DMS153 (cell line): ENCODE measurements at places on chromosomes 5 and 9.

GRCh38 chr5:6602441-6602840 is 30.4 kb downstream of the NSUN2 start:
- no peak for DNase-seq

- DNase-seq, result no peak
Observed at GRCh38 chr5:112576298-112576925, 157.3 kb upstream of the EPB41L4A start.

GRCh38 chr5:102277144-102277543 is 18.9 kb downstream of the SLCO4C1 start:
- DNase-seq, result no peak

- no peak for DNase-seq
Observed at GRCh38 chr5:157343842-157344790, 78.2 kb downstream of the CYFIP2 start.

DNA sequence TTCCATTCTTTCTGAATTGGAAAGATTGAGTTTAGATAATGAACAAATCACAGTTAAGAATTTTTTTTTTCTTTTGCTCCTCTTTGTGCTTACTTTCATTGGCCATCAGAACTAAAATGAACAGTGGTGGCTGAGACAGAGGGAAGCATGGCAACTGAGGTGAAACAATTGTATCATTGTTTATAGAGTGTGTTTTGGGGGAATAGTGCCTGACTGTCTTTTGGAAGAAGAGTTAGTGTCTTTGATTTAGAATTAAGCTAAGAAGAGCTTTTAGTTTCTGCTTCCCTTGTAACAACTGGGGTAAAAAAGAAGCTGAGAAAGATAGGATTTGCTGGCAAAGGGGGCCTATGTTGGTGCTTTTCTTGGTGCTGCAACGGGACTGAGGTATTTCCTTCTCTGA is 24.0 kb downstream of the HSD17B4 start:
- DNase-seq, result no peak

DNA sequence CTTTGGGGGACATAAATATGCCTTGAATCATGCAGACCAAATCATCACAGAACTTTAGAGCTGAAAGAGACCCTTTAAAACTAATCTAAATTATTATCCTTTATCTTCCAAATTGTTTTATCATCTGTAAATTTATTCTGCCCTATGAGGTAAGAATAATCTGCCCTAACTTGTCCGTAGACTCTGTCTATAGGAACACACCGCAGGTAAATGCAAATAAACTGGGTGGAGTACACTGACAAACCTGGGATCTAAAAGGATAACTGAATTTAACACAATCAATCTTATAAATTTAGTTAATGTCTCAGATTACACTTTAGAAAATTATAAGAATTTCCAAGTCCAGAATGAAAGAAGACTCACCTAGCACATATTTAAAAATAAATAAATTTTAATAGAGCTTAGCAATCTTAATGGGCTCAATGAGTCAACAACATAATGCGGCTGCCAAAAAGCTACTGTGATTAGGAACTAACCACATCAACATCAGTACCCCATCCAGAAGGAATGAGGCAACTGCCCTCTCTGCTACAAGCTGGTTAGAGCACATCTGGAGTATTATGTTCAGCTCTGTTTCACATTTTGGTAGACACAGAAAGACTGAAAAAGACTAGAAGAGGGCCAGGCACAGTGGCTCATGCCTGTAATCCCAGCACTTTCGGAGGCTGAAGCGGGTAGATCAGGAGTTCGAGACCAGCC is 5.6 kb downstream of the MEGF9 start:
- DNase-seq, result no peak

DNA sequence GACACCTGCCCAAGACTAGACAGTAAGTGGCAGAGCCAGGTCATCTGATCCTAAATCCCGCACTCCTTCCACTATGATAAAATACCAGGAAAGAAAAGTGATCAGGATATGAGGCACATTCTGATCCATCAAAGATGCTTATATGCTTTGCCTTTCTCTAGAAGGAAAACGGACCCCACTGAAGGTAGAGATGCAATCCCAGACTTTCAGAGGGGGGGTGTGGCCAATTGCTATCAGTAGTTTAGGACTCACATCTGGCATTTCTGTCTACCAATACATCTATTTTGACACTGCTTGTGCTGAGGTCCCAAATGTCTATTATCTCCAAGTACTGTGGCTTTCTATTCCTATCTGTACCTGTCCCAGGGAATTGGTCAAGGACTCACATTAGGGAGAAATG is 1.7 kb downstream of the TRIM52 start:
- no peak for DNase-seq

DNA sequence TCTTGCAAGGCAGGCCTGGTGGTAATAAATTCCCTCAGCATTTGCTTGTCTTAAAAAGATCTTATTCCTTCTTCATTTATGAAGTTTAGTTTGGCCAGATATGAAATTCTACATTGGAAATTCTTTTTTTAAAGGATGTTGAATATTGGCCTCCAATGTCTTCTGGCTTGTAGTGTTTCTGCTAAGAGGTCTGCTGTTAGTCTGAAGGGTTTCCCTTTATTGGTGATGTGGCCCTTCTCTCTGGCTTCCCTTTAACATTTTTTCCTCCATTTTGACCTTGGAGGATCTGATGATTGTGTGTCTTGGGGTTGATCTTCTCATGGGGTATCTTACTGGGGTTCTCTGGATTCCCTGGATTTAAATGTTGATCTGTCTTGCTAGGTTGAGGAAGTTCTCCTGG is 33.5 kb upstream of the PRR16 start:
- DNase-seq, result no peak

DNA sequence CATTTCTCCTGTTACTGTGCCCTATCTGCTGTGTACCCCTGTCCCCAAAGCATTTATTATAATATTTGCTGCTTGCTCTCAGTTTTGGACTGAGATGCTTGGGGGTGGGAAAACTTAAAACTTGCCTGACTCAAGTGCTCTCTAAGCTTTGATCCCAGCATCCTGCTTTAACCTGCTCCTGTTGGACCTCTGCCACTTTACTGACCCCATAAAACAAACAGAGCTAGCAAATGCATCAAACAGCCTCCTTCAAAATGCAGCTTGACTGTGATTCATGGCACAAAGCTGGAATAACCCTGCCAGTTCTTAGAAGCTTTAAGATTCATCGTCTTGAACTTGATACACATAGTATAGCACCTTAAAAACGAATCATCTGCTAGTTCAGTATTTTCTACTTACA is 212.5 kb downstream of the DEPDC1B start:
- DNase-seq, result peak; percentile 15

- DNase-seq, result no peak
Observed at GRCh38 chr9:71812385-71812784, 44.1 kb upstream of the CEMIP2 start.

GRCh38 chr5:78545406-78545805 is 103.2 kb downstream of the LHFPL2 start:
- DNase-seq, result no peak

GRCh38 chr5:126178521-126178920 is 244.7 kb upstream of the GRAMD2B start:
- no peak for DNase-seq

DNA sequence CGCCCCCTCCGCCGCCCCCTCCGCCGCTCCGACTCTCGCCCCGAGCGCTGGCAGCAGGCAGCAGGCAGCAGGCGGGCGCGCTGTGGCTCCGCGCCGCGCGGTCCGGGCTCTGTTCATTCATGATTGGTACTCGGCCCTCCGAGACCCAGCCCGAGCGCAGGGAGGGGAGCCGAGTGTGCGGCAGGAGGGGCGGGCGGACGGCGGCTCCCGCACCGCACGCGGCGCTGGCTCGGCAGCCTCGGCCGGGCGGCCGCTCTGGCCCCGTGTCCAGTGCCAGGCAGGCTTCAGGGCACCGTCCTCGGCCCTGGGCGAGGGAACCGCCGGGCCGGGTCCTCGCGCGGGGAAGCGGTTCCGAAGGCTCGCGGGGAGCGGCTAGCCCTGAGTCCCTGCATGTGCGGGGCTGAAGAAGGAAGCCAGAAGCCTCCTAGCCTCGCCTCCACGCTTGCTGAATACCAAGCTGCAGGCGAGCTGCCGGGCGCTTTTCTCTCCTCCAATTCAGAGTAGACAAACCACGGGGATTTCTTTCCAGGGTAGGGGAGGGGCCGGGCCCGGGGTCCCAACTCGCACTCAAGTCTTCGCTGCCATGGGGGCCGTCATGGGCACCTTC is at the start of gene KCNIP1:
Gene KCNIP1 (plus strand): TSS at position 31 of the 607 bp plus-strand sequence.
- no peak for DNase-seq

- no peak for DNase-seq
Observed at GRCh38 chr9:121786543-121786948, 135.1 kb downstream of the DAB2IP start.

- no peak for DNase-seq
Observed at GRCh38 chr5:200985-201384, 9.7 kb downstream of the LRRC14B start.

DNA sequence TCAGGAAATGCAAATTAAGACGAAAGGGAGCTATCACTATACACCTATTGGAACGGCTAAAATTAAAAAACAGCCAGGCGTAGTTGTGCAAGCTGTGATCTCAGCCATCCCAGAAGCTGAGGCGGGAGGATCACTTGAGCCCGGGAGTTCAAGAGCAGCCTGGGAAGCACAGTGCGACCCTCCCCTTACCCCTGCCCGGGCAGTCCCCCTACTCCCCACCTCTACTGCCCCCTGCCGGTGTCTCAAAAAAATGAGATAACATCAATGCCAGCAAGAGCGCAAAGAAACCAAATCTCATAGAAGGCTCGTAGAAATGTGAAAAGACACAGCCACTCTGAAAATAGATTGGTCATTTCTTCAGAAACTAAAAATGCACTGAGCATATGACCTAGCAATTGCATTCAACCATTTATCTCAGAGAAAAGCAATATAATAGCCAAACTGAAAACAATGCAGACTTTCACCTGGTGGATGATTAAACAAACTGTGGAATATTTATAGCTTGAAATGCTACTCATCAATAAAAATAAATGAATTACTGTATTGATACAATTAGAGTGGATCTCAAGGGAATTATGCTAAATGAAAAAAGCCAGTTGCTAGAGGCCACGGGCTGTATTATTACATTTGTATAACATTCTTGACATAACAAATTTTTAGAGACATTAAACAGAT is 20.6 kb downstream of the OR2V2 start:
- DNase-seq, result no peak

GRCh38 chr9:68969538-68969937 is 44.4 kb downstream of the PRKACG start:
- DNase-seq, result peak; percentile 78

- DNase-seq, result no peak
Observed at GRCh38 chr5:35899800-35900199, 38.6 kb downstream of the CAPSL start.

GRCh38 chr9:76025286-76025685 is 134.8 kb downstream of the PCSK5 start:
- no peak for DNase-seq

DNA sequence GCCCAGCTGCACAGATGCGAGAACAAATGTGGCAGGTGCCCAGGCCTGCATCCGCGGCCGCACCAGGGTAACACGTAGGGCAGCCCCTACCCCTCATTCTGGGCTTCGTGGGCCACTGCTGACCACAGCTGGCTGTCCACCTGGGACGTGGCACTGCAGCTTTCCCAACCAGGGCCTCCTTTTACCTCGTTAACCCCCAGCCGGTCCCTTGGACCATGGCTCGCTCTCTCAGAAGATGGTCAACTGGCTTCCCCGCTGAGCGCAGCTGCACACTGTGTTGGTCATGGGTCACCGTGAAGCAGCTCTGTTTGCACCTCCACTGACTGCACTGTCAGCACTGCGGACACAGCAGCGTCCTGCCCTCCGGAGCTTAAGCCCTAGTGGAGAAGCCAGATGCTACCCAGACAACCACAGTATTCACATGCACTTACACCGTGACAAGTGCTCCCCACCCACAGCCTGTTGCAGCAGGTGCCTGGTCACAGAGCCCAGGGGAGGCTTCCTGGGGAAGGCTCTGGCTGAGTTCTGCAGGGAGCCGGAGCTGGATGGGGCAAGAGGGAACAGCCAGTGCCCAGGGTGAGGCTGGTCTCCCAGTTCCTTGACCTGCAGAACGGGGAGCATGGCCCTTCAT is 10.5 kb upstream of the PLEKHG4B start:
- DNase-seq, result no peak

- no peak for DNase-seq
Observed at GRCh38 chr9:108534741-108535140, 321.0 kb downstream of the ACTL7B start.

DNA sequence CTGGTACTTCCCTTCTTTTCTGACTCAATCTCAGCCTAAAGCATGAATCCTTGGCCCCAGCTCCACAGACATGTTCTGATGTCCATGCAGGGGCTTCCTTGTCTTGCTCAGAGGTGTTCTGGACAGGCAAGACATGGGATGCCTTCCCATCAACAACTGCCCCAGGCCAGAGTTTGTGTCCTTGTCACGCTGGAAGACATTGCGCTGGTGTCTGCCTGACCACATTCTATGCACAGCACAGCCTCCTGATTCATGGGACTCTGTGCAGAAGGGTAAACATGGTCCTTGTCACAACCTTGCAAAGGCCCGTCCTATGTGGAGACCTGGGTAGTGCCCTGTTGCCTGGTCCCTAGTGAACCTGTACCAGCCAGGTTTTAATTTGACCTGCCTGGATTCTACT is 212.2 kb downstream of the FSTL4 start:
- no peak for DNase-seq

DNA sequence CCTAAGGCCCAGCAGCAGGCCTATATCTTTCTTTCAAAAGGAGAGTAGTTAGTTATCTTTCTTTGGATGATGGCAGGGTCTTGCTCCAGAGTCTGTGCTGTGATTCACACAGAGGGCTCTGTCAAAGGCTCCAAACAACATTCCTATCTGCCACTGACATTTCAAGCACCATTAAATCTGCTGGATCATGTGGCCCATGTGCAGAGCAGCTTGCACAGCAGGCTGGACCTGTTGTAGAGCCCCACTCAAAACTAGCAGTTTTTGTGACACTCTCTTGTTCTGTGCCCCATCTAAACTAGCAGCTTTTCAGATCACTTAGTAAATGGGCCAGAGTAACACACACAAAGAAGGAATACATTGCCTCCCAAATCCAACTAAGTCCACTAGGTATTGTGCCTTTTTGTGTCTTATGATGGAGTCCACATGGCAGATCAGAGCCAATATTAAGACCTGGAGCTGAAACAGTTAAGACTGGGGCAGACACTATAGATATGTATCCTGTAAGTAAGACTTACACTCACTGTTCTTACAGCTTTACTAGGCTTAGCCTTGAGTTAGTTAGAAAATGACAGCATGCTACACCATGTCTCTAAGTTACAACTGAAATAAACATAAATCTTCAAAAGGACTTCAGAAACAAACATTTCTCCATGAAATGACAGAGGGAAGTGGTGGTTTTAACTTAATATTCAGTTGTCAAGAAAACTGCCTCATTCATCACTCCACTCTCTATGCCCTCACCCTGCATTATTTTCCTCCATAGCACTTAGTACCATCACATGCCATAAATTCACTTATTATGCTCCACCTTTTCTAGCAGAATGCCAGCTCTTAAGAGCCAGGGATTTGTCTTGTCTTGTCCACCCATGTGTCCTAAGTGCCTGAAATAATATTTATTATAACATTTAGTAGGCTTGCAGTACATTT is 400.9 kb downstream of the RAB3C start:
- no peak for DNase-seq

DNA sequence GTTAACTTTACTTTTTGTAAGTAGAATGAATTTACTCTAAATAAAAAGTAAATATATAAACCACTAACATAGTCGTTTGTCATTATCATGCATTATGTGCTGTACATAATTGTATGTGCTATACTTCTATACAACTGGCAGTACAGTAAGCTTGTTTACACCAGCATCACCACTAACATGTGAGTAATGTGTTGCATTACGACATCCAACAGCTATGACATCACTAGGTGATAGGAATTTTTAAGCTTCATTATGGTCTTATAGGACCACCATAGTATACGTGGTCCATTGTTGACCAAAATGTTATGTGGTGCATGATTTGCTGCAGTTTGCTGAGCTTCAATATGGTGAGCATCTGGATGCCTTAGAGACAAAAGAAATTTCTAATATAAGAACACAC is 819.1 kb upstream of the GRAMD2B start:
- DNase-seq, result no peak
